ENCODE measurements at places on chromosomes 3 and 15.

- DNase-seq, result no peak
These were observed 881.5 kb downstream of the VGLL3 start for GRCh38 chr3:86109434-86109833.

DNA sequence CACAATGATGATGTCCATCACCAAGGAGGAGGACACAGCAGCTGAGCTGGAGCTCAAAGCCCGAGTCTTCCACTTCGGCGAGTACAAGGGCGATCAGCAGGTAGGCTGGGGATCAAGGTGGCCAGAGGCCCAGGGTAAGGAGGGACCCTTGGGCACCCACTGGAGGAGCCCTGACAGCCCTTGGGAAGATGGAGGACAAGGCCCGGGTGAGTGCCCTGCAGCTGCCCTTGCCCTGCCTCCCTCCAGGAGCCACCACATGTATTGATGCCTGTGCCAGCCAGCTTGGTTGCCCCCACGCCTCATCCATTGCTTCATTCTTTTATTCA lies 38.4 kb downstream of the CFAP100 start:
- no peak for DNase-seq

DNA sequence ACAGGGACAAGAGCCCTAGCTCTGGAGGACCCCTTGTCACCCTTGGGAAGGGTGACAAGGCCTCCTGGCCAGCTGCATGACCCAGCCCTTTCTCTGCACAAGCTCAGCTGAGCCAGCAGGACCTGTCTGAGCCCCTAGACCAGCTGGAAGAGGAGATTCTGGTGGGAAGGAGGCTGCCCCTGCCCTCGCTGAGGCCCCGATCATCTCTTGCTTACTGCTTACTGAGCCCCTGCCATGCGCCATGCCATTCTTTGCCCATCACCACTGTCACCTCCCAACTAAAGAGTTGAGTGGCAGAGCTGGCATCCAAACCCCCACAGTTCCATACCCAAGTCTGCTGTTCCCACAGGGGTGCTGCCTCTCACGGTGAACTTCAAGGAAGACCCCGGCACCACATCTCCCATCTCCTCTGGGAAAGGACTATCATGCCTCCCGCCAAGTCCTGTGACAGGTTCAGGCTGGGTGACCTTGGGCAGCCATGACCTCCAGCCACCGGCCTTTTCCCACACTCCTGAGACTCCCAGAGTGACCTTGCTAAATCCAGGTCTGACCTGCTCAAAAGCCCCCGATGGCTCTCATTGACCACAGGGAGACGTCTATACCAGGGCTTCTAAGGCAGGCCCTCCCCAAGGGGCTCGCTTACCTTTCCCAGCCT lies 34.0 kb downstream of the ACSBG1 start:
- DNase-seq, result no peak

GRCh38 chr3:111923095-111923771 lies 55.6 kb upstream of the ABHD10 start:
- DNase-seq, result no peak

GRCh38 chr3:4742359-4742758 lies 236.9 kb upstream of the BHLHE40 start:
- no peak for DNase-seq

DNA sequence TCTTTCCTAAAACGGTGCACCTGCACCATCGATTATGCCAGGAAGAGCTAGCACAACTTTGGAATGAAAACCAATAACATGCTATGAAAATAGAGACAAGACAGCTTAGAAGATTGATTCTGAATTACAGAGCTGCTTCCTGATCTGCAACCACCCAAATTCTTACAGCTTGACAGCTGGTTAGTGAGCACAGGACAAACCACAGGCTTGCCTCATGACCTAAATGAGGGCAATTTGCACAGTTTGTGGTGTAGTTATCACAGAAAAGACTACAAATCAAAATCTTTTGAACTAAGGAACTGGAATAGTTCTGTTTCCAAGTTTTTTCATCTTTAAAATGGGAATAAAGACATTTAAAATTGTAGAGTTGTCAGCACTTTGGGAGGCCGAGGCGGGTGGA lies 533.5 kb downstream of the NAALADL2 start:
- no peak for DNase-seq

- no peak for DNase-seq
These were observed 6.2 kb downstream of the GRK7 start for GRCh38 chr3:141769221-141769894.

DNA sequence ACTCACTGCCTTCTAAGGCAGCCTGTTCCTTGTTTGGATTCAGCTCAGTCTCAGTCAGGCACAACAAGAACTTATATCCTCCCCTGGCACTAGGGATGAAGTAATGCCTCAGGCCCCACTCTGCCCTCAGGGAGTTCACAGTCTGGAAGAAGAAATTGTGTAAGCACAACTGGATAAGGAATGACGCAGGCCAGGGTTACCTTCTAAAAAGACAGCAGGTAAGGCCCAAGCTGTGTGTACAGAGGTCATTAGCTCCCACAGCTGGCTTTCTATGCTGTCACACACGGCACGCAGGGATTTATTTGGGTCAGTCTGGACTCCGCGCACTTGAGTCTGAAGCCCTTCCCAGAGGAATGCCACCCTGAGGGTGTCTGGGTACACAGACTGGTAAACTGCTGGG lies 82.9 kb downstream of the IQSEC1 start:
- DNase-seq, result no peak

GRCh38 chr3:68249265-68249664 lies 594.9 kb upstream of the SUCLG2 start:
- DNase-seq, result no peak

DNA sequence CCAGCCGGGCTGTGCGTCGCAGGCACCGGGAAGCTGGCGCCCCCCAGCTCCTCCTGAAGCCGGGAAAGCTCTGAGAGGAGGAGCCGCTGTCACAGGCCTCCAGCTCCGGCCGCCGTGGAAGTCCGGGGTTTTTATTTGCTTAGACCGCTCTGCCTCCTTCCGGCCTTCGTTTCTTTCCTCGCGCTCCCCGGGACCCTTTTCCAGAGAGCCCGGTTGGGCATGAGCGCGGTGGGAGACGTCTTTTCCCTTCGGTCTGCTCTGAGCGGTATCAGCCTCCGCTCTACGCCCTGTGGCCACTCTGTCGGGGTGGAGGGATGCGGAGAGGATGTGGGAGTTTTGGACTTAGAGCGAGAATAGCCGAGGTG lies 559 bp downstream of the SENP5 start:
- peak; percentile 28 for DNase-seq

DNA sequence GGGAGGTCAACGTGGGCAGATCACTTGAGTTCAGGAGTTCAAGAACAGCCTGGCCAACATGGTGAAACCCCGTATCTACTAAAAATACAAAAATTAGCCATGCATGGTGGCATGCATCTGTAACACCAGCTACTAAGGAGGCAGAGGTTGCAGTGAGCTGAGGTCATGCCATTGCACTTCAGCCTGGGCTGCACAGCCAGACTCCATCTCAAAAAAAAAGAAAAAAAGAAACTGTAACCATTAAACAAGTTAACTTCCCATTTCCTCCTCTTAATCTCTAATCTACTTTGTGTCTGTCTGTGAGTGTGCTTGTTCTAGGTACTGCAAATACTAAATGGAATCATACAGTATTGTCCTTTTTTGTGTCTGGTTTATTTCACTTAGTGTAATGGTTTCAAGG lies 2.7 kb downstream of the RBM6 start:
- DNase-seq, result no peak

DNA sequence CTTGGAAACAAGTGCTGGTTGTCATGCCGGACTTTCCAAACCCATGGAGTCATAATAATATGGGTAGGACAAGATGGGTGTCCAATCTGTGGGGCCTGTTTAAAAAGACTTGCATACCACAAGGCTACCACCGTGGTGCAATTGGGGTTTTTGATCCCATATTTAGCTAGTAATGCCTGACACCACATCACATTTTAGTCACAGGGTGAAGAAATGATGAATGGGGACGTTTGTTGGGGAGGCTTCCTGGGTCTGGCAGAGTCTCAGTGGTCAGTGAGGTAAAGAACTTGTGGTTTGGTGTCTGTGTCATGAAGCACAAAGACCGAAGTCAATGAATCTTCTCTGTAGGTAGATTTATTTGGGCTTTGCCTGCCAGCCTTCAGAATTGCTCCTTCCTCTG lies 31.0 kb downstream of the P3H2 start:
- DNase-seq, result no peak

DNA sequence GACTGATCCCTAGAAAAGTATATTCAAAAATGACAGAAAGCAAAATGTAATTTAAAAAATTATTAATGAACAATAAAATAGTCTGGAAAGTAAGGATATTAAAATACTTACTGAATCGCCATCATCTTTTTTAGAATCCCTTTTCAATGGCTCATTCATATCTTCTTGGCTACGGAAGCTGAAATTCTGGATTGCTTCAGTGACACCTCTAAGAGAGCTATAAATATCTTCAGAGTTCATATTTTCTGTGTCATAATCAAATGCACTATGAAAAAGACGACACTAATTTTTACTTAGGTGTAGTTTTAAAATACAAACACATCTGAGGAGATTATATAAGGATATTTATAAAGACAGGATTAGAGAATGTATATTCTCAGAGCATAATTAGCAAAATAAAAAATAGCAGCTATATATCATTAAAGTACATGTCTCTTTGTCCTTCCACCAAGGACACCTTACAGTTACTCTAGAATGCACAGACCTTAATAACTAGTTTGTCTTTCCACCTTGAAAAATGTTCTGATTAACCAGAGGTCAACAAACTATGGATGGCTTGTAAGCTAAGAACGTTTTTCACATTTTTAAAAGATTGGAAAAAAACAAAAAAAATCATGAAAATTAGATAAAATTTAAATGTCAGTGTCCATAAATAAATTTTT lies 98.6 kb upstream of the UBP1 start:
- DNase-seq, result no peak

- DNase-seq, result no peak
These were observed 26.2 kb downstream of the MINDY4B start for GRCh38 chr3:150878996-150879575.

- no peak for DNase-seq
These were observed 145.7 kb upstream of the PLAAT1 start for GRCh38 chr3:193095366-193095765.

DNA sequence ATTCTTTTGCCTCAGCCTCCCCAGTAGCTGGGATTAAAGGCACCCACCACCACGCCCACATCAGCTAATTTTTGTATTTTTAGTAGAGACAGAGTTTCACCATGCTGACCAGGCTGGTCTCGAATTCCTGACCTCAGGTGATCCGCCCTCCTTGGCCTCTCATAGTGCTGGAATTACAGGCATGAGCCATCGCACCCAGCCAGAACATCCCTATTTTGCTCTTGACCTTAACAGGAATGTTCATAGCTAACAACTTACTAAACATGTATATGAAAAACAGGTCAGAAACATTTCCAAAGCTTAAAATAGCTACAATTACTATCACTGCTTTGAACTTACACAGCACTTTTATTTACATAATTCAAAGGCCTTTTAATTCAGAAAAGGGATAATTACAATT lies 33.7 kb downstream of the UQCC5 start:
- peak; percentile 15 for DNase-seq

DNA sequence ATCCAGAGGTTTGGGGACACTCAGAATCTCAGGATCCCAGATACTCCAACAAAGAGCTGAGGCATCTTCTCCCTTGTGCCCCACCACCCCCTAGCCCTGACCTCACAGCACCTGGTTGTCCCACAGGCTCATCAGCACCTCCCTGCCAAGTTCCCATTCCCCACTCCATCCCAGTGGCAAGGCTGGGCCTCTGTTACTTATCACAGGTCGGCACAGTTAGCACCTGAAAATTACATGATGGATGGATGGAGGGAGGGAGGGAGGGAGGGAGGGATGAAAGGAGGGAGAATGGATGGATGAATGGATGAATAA lies 12.8 kb downstream of the MYL3 start:
- DNase-seq, result no peak

DNA sequence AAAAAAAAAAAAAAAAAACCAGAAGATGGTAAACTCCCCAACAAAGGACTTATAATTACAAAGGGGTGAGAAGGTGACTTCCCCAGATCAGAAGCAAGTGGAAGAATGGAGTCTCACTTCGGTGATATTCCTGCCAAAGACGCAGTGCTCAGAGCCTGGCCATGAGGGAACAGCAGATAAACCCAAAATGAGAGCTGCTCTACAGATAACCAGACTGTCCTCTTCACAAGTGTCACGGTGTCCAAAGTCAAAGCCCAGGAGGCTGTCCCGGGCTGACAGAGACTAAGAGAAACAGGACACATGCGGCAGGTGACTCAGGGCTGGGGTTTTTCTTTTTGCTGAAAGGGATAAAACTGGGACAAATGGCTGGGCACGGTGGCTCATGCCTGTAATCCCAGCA lies 48.8 kb downstream of the HMCES start:
- no peak for DNase-seq

DNA sequence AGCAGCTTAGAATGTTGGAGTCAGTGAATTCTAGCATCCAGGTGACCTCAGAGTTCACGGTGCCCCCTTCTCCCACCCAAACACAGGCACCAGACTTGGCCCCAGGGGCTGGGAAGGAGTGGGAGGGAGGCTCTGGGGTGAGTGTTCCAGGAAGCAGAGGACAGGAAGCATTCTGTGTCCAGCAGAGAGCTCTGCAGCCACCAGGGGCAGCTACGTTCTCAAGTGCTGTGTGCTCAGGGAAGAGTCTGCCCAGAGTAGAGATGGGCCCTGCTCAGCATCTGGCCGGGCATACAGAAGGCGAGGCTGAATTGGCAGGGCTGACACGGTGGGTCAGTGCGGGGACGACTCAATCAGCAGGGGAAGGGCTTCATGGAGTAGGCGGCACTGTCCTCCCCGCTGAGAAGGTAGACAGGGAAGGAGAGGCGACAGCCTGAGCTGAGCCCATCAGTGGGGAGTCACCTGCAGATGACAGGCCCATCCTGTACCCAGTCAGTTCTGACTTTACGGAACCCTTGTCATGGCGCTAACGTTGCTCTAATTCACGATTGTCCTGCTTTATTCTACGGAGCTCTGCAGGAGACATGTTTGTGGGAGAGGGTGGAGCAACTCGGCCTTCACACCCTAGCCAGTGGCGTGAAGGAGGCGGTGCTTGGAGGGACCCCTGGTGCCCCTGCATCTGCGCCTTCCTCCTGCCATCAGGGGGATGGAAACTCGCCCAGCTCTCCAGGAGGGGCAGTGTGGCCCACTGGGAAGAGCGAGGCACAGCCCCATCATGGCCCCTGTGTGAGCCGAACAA lies 82.2 kb downstream of the C3orf70 start:
- peak; percentile 51 for DNase-seq

GRCh38 chr3:63774781-63775180 lies 44.3 kb upstream of the C3orf49 start:
- no peak for DNase-seq
